Thyroid gland (tissue), 4 donors: ENCODE measurements at places on chromosomes 13 and 19. TPM values are rescaled to one million over a fixed set of nuclear protein-coding genes. Genes with fewer than 3 reads are reported as not detected.

GRCh38 chr13:51134763-51135365, 23.8 kb upstream of the C13orf42 start:
- no peak for DNase-seq

The HS6ST3 gene
- total RNA-seq: 5.7 TPM

DNA sequence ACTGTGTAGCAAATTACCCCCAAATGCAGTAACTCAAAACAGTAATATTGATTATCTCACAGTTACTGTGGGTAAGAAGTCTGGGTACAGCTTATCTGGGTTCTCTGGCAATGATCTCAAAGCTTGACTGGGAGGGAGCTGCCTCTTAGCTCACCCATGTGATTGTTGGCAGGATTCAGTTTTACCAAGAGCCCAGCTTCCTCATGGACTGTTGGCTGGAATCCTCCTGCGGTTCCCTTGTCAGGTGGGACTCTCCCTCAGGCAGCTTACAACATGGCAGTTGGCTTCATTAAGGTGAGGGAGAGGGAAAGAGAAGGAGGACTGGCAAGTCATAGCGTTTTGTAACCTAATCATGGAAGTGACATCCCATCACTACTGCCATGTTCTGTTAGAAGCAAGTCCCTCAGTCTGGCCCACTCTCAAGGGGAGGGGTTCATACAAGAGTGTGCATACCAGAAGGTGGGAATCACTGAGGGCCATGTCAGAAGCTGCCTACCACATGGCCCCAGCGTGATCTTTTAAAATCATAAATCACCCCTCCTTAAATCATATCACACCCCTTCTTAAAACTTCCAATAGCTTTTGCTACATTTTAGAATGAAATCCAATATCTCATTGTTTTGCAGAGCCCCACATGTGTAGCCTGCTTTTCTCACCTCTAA, 108.1 kb downstream of the OLFM4 start:
- DNase-seq: peak; percentile 30

The SIGLEC8 gene
- total RNA-seq: 0.49 TPM

GRCh38 chr19:53644061-53644816, 12.4 kb downstream of the DPRX start:
- DNase-seq: no peak

DNA sequence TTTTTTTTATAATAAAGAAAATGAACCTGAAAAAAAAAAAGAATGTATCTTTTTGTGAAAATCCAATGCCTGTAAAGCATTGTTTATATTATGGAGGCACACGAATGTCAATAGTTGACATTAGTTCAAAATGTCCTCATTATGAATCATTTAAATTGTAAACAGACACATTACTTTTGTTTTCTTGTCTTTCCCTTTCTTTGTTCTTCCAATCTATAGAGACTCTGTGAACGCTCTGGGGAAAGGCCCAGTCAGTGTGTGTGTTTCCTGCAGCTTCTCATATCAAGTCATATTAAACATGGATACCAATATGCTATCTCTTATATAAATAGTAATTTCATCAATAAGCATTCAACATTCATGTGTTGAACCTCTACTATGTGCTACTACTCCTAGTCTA, 193.1 kb downstream of the KCTD12 start:
- no peak for DNase-seq

DNA sequence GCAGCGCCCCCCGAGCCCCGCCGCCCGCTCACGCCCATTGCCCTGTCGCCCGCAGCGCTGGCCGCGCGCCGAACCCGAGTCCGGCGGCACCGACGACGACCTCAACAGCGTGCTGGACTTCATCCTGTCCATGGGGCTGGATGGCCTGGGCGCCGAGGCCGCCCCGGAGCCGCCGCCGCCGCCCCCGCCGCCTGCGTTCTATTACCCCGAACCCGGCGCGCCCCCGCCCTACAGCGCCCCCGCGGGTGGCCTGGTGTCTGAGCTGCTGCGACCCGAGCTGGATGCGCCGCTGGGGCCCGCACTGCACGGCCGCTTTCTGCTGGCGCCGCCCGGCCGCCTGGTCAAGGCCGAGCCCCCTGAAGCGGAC, 518 bp downstream of the KLF2 start:
- DNase-seq: no peak

GRCh38 chr19:1673645-1674292, 21.4 kb upstream of the TCF3 start:
- no peak for DNase-seq

The MEF2B gene
- total RNA-seq: 0.67 TPM

- DNase-seq: no peak
Observed at GRCh38 chr13:104170980-104171555, 1104.9 kb upstream of the SLC10A2 start.

The FFAR1 gene
- not detected for total RNA-seq

- DNase-seq: no peak
Observed at GRCh38 chr19:17210296-17210695, 4.9 kb upstream of the USE1 start.

GRCh38 chr13:73633817-73634460, 500.3 kb downstream of the KLF12 start:
- DNase-seq: no peak

The TBC1D4 gene
- total RNA-seq: 69.5 TPM

- no peak for DNase-seq
Observed at GRCh38 chr13:109162248-109163036, 533.0 kb downstream of the MYO16 start.

DNA sequence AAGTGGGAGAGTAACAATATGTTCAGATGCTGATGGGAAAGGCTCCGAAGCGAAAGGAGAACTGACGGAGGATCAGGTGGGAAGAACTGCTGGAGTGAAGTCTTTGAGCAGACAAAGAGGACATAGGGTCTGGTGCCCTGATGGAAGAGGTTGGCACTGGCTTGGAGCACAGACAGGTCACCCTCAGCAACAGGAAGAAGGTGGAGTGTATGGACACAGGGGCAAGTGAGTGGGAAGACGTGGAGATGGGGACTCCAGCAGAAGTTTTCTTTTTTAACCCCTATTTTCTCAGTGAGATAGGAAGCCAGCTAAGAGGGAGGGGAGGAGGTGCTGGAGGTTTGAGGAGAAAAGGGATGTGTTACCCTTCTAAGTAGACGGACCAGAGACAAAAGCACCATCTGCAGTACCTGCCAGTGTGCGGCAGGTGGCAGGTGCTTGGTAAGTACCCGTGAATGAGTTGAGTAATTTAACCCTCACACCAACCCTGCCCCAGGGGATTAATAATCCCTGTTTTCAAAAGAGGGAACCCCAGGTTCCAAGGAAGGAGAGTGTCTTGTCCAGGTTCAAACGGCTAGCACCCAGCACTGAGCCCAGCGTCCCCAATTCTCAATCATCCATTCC, 11.2 kb downstream of the HAS1 start:
- peak; percentile 37 for DNase-seq

DNA sequence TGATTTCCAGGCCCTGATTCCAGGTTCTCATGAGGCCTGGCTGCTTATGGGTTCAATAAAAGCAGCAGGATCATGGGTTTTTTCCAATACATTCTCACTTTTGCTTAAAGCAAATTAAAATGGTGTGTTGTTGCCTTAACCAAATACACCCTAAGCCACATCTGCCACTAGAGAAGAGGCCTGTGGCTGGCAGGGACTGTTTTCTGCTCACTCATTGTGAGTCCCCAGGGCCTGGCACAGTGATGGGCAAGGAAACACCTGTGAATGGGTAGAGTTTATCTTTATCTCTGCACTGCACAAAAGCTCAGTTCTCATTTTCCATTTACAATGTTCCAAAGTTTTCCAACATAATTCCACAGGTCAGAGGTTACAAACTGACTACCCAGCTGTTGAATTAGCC, 726.0 kb downstream of the UQCRFS1 start:
- peak; percentile 4 for DNase-seq

- DNase-seq: no peak
Observed at GRCh38 chr19:31610018-31610417, 260.8 kb upstream of the TSHZ3 start.

The KIR2DL3 gene
- total RNA-seq: not detected

The ACP5 gene
- total RNA-seq: 5.2 TPM

- peak; percentile 62 for DNase-seq
Observed at GRCh38 chr13:23715762-23716235, 145.6 kb downstream of the TNFRSF19 start.

DNA sequence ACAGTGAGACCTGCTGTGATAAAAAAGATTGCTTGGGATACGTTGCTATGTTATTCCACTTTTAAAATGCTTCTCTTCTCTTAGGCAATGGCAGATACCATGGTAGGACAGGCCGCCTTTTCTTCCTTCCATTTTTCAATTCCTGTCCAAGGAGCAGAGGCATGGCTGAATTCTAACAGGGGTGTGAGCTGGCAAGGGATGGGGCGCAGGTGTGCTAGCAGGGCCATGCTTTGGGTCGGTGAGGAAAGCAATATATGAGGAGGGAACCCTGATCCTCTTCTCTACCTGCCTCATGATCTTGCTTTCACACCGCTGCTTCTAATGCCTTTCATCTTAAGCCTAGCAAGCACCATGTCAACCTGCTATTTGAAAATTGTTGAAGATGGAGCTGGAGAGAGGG, 225.0 kb downstream of the KATNAL1 start:
- DNase-seq: no peak

- no peak for DNase-seq
Observed at GRCh38 chr13:26538363-26539317, 18.8 kb upstream of the WASF3 start.

The LRG1 gene
- not detected for total RNA-seq

DNA sequence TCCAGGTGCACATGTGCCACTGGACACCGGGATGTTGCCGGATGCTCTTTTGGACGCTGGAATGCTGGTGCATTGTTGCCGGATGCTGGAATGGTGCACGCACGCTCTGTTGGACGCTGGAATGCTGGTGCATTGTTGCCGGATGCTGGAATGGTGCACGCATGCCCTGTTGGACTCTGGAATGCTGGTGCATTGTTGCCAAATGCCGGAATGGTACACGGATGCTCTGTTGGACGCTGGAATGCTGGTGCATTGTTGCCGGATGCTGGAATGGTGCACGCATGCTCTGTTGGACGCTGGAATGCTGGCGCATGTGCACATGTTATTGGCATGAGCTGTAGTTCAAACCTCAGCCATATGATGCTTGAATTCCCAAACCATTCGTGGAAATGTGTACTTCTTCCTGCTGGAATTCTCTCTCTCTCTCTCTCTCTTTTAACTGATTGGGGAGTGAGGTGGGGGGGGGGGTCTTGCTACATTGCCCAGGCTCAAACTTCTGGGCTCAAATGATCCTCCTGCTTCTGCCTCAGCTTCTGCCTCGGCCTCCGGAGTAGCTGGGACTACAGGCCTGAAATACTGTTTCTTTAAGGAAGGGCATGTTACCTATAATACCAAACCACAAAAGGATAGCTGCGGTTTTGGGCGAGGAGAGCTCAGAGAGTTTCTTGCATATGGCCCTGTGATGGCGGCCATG, 1.2 kb upstream of the MCF2L start:
- no peak for DNase-seq

DNA sequence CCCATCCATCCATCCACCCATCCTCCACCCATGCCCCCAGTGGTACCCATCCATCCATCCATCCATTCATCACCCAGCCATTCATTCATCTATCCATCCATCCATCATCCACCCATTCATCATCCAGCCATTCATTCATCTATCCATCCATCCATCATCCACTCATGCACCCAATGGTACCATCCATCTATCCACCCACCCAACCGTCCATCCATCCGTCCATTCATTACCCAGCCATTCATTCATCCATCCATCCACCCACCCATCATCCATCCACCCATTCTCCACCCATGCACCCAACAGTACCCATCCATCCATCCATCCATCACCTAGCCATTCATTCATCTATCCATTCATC, 5.3 kb downstream of the PLPPR3 start:
- DNase-seq: no peak

The LILRA1 gene
- not detected for total RNA-seq

GRCh38 chr13:80751854-80752253, 410.9 kb upstream of the SPRY2 start:
- no peak for DNase-seq

The PRPF31 gene
- 57.1 TPM for total RNA-seq

- no peak for DNase-seq
Observed at GRCh38 chr13:86681223-86681622, 882.0 kb upstream of the SLITRK6 start.

The DAND5 gene
- total RNA-seq: not detected

GRCh38 chr13:85108356-85108755, 690.9 kb downstream of the SLITRK6 start:
- no peak for DNase-seq

The PTGER1 gene
- not detected for total RNA-seq

The EPSTI1 gene
- total RNA-seq: 7.5 TPM

The ATP5F1D gene
- 182 TPM for total RNA-seq
